ENCODE measurements at places on chromosomes 13 and 19.

- DNase-seq, result no peak
Measured at GRCh38 chr19:38044267-38045111, 137.5 kb downstream of the SIPA1L3 start.

DNA sequence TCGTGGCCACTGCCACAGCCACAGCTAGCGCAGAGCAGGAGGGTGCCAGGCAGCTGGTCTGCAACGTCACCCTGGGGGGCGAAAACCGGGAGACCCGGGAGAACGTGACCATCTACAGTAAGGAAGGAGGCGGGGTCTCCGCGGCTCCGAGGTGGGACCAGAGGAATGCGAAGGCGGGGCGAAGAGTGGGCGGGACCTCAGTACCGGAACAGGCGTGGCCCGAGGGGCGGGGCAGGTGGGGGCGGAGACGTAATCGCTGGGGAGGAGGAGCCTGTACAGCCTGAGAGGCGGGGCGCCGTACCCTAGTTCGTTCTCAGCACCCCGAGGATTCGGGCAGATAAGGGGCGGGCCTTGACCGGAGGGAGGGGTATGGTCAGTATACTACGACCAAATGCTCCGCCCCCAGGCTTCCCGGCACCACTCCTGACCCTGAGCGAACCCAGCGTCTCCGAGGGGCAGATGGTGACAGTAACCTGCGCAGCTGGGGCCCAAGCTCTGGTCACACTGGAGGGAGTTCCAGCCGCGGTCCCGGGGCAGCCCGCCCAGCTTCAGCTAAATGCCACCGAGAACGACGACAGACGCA, 2.5 kb downstream of the ICAM5 start:
- DNase-seq, result peak; percentile 80

DNA sequence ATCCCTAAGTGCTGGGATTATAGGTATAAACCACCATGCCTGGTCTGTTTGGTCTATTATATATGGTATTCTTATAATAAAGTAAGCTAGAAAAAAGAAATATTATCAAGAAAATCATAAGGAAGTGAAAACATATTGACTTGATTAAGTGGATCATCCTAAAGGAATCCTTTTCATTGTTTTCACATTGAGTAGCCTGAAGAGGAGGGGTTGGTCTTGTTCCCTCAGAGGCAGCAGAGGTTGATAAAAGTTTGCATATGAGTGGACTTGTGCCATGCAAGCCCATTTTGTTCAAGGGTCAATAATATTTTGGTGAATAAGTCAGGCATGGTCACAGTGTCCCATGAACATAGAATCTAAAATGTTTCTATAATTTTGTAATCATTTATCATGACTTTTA, 52.7 kb downstream of the ZNF627 start:
- no peak for DNase-seq

- no peak for DNase-seq
Measured at GRCh38 chr13:72489751-72490150, 237.7 kb downstream of the MZT1 start.

- DNase-seq, result no peak
Measured at GRCh38 chr19:690203-690602, 5.0 kb downstream of the PRSS57 start.
